ENCODE measurements at places on chromosomes 5 and 9.

DNA sequence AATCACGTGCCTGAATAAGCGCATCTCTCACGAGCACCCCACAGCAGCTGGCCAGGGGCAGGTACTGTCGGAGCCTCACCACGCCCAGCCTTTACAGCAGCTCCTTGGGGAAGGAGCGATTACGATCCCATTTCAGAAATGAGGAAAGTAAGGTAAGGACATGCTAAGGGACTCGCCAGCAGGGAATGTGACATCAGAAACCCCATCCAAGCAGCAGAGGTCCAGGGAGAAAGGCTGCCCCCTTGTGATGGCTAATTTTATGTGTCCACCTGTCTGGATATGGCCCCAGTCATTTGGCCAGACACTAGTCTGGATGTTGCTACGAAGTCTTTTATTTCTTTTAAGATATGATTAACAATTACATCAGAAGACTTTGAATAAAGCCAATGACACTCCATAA is 77.3 kb downstream of the UBE2QL1 start:
- no peak for DNase-seq

DNA sequence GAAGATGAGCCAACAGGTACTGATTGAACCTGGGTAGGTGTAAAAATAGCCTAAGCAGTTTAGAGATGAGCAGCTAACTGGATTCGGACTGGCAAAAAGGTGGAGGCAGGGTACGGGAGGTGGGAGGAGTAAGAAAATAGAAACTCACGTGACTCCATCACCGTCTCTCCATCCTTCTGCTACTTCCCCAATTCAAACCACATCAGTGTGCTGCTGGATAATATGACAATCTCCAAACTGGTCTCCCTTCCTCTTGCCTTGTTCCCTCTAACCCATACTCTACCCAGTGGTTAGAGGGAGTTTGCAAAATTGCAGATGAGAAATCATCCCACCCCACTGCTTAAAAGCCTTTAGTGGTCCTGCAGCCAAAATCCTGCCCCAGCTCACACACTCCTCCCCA is 42.7 kb downstream of the RIGI start:
- no peak for DNase-seq

- no peak for DNase-seq
Measured at GRCh38 chr5:59583151-59583809, 310.2 kb downstream of the PDE4D start.

DNA sequence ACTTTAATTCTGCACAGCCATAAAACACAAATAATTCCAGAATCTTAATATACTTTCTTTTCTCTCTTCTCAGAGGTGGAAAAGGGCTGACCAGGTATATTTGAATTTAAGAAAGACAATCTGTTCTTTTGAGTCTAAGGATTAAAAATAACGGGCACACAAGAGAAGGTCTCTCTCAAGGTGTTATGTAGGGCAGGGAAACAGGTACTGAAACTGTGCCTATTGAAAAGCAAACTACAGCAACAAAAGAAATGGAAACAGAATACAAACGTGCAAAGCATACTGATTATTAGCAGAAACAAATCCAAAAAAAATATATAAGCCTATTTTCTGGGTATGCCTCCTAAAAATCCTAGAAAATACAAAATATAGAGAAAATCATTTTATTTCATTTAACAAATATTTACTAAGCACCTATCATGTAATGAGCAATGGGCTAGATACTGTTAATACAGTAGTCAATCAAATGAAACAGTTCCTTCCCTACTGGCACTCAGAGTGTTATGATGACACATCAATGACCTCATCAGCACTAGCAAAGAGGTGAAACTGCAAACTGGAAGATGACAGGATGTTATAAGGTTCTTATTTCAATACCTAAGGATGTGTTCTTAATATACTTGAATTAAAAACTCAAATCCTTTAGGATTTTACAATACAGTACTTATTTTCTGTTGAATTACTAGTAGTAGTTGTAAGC is 87.7 kb downstream of the AUH start:
- DNase-seq: no peak

- peak; percentile 45 for DNase-seq
Measured at GRCh38 chr5:180605554-180606214, 14.4 kb upstream of the SCGB3A1 start.

DNA sequence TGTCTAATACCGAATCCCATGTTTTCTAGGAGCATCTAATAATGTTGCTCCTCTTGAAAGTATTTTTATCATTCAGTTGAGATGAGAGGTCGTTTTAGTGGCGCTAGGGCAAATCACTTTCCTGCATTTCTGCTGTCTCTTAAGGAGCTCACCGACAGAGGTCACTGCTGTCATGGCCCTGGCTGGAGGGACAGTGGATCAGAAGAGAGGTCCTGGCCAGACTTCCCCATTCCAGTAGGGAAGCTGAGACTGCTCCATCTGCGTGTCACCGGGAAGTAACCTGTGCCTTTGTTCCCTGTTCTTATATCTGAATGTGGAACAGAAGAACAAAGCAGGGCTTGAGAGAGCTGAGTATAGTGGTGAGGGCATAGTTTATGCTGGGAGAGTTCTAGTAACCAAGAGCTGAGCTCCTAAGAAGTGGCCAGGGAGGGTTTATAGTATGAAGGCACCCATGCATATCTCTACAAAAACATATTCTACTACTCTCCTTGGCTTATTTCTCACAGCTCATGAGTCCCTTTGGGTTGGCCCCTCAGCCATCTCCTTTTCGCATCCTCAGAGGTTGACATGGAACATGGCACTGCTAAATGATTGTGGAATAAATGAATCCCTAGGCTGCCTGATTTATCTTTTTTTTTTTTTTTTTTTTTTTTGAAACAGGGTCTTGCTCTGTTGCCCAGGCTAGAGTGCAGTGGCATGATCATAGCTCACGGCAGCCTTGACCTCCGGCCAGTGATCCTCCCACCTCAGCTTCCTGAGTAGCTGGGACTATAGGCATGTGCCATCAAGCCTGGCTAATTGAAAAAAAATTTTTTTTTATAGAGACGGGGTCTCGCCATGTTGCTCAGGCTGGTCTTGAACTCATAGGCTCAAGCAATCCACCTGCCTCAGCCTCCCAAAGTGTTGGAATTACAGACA is 27.2 kb downstream of the ATP6V0E1 start:
- DNase-seq: no peak

GRCh38 chr9:107690021-107690420 is 200.5 kb upstream of the KLF4 start:
- DNase-seq: no peak

- no peak for DNase-seq
Measured at GRCh38 chr5:50968356-50969149, 302.1 kb downstream of the PARP8 start.

DNA sequence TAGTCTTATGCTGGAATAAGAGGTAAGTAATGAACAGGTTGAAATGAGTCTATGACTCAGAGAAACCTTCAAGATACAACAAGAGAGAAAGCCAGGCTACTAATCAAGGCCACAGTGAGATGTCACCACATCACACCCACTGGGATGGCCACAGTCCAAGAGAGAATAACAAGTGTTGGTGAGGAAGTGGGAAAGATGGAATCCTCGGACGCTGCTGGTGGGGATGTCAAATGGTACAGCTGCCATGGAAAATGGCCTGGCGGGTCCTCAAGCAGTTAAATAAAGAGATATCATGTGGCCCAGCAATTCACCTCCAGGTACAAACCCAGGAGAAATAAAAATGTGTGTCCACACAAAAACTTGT is 41.9 kb upstream of the NEURL1B start:
- DNase-seq: no peak

DNA sequence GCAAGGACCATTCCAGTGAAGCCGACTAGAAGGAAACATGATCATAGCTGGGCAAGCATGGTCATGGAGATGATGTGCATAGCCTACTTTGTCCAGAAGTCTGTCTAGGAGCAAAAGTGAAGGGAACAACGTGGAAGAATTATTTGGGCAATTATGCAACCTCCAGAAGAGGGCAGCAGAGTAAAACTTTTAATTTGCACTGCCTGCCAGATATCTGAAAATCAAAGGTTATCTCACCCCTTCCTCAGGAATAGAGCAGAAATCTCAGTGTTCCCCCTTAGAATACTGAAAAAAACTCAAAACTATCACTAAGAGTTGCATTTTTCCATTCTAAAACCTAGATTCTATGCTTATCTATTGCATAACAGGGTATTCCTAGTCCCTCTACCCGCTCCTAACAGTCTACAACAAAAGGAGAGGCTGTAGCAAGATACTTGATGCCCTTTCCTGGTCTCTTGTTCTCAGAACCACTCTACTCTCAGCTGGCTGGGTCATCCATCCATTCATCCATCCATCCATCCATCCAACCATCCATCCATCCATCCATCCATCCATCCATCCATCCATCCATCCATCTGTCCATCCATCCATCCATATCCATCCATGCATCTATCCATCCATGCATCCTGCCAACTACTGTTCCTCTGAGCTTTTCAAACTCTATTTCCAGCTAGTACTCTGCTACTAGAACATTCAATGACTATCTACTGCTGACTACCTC is 8.4 kb upstream of the SETD9 start:
- peak; percentile 19 for DNase-seq

- no peak for DNase-seq
Measured at GRCh38 chr5:145948921-145949320, 12.5 kb downstream of the SH3RF2 start.

- no peak for DNase-seq
Measured at GRCh38 chr9:1085086-1085485, 34.9 kb downstream of the DMRT2 start.

Data from activated T-cell treated with anti-CD3 and anti-CD28 coated beads for 24 hours (primary cell).